Ascending aorta (tissue), 2 donors: ENCODE measurements at places on chromosomes 2 and 18. TPM values are rescaled to one million over a fixed set of nuclear protein-coding genes. Genes with fewer than 3 reads are reported as not detected.

ASPRV1 gene
- 4.3 TPM for total RNA-seq

STPG4 gene
- total RNA-seq = not detected

L3MBTL4 gene
- total RNA-seq = not detected

MERTK gene
- total RNA-seq = 11.1 TPM

SMAD7 gene
- 76.5 TPM for total RNA-seq

POTEI gene
- not detected for total RNA-seq

DNA sequence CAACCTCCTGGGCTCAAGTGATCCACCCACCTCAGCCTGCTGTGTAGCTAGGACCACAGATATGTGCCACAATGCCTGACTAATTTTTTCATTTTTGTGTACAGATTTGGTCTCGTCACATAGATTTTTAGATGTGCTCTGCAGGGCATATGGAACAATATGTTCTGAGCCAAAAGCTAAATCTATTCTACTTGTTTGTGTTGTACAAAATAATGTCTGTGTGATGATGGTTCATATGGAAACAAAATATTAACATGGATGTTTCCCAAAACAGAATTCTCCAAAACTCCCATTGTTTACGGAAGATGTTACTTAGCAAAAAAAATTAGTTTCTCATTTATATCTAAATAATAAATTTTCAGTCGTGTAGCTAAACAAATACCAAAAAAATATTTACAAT lies 12.6 kb upstream of the KLHL23 start:
- no peak for DNase-seq

GRCh38 chr2:98588880-98589431 lies 19.4 kb downstream of the COA5 start:
- no peak for DNase-seq

DNA sequence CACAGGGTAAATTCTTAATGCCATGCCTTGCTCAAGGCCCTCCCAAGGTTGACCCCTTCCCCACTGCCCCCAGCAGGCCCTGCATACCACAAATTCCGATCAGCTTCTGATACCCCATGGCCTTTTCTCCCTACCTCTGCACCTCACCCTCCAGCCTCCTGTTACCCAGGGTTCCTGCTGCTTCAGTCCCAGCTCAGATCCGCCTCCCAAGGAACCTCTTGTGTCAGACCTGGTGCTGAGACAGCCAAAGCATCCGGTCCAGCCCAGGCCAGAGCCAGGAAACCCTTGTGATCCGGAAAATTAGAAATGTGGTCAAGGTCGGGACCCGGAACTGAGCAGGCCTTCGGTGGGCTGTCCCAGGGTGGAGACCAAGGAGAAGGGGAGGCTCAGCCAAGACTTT lies 231.3 kb downstream of the BCL2 start:
- DNase-seq = no peak

DNA sequence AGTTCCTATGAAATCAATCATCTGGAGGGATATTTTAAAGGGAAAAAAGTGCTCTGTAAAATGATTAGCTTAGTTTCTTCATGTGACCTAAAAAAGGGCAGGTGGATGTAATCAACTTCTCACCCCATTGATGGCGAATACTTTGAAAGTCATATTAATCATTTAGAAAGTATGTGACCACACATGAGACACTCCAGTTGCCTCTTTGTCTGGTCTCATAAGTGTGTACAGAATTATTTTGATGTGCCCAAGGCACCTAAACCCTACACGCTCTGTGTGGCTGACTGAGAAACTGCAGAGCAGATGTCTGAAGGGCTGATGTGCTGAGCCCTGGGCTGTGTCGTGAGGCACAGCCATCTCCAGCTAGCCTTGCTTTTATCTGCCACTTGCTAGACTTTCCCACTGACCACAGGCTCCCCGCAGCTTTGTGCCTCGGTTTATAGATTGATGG lies 26.9 kb downstream of the SGPP2 start:
- no peak for DNase-seq

- DNase-seq = no peak
Measured at GRCh38 chr18:34219651-34220050, 5.1 kb downstream of the NOL4 start.

DNA sequence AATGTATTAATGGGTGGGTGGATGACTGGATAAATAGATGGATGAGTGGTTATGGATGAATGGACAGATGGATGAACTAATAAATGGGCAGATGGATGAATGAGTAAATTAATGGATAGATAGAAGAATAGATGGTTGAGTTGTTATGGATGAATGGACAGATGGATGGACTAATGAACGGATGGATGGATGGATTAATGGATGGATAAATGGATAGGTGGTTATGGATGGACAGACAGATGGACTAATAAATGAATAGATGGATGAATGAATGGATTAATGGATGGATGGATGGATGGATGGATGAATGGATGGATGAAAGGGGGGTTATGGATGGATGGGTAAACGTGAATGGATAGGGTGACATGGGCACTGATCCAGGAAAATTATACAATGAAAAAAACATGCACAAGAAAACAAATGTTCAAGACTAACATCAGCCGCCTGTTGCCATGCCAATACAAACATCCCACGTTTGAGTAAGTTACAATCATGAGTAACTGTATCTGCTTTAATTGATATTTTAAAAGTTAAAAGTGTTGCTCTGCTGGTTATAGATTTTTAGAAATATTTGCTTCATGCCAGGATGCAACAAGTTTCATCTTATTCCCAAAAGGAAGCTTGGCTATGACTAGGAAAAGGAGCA lies 20.8 kb downstream of the PXDN start:
- DNase-seq = no peak

- no peak for DNase-seq
Measured at GRCh38 chr18:38619129-38619528, 1053.5 kb upstream of the CELF4 start.

GRCh38 chr2:182831101-182831500 lies 35.3 kb downstream of the FRZB start:
- no peak for DNase-seq

DNA sequence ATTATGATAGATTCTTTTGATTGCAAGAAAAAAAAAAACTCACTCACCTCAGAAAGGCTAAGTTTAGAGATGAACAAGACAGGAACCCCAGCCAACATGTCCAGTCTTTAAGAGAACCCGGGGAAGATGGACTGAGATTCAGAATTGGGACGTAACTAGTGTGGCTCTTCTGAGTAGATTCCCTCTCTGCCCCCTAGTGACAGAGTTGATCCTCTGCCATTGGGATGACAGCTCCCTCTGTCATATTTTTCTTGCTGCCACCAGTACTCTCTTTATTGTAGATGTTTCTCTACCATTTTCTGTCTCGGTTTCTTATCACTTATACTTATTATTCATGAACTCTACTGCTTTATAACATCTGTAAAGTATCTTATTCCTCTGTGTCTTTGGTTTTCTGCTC lies 77.7 kb downstream of the GULP1 start:
- DNase-seq = no peak

DNA sequence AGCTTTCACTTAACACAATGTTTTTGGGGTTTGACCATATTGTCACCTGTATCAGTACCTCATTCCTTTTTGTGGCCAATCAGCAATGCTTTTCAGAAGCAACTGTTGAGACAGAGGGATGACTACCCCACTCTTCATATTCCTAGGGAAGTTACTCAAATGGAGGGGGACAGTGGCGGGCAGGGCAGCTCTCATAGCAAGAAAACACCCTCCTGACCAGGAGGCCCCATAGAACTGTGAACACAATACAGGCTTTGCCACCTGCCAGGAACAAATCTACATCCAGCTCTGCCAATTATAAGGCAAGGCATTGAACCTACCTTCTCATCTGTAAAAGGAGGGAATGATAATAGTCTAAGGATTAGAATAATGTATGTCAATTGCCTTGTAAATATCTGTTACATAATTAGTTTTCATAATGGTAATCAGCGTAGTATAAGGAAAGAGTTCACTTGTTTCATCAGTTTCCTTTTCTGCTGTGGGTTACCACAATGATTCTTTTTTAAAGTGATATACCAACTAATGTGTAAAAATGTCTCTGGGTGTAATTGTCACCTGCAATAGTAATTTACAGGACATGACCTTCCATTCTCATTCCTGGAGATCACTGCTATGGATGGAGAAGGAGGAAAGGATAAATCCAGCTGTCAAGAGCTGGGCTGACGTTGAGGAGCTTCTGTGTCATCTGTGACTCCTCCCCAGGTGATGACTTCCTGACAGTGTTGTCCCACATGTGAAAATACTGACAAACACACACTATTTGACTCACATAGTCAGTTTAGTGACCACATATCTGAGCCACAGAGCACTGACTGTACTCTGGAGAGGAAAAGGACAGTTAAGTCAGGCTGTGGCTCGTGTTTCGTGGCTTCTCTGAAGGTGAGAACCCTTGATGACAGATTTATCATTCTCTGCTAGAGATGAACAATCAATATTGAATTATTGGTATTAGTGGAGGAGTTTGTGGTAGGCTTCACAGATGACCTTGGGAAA lies 13.5 kb downstream of the ALPK2 start:
- no peak for DNase-seq

GRCh38 chr2:22536133-22536532 lies 848.8 kb upstream of the KLHL29 start:
- no peak for DNase-seq

GRCh38 chr2:224640679-224641078 lies 55.5 kb upstream of the CUL3 start:
- DNase-seq = no peak

DNA sequence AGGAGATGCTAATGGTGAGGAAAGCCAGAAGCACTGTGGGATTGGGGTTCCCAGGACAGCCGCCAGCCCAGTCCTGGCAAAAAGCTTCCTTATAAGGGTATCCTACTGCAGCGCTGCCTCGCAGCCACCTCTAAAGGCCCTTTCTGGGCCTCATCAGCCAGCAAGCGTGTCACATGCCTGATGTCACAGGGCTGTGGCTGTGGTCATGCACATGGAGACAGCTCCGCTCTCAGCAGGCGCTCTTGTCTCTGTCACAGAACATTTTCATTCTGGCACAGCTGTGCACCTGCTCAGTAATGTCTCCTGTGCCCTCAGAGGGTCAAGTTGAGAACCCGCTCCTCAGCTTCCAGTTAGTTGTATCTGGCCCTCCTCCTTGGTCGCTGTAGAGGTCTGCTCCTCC lies 17.7 kb upstream of the MAL start:
- no peak for DNase-seq

- DNase-seq = no peak
Measured at GRCh38 chr18:8177330-8178016, 431.8 kb upstream of the RAB12 start.

- no peak for DNase-seq
Measured at GRCh38 chr2:202564226-202564625, 70.5 kb upstream of the FAM117B start.

DNA sequence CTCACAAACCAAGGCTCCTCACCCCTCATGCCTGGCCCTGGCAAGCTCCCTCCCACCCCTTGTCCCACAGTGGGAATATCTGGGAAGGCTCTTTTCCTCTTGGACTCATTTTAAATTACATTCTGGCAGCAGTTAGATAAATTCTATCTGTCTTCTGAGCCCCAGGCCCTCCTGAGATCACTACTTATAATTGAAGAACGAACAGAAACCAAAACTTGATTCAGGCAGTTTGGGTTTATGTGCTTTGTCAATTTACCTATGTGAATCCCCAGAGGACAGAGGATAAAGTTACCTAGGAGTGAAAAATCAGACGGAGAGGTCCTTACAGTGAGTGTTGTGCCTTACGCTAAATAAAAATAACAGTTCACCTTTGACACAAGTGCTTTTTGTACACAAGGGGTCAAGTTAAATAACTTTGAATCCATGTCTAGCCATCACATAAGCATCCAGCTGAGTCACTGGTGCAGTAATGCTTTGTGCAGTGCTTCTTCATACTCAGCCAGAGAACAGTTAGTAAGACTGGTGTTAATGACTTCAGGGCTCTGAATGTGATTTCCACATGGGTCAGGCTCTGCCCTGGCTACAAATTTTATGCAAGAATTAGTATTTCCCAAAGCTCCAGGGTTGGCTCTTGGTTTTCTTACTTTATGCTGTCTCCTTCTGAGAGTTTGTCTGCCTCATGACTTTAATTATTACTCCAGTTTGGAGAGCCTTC lies 329.3 kb downstream of the INSIG2 start:
- DNase-seq = no peak
